Activated naive CD4-positive, alpha-beta T cell (primary cell): ENCODE measurements at places on chromosomes 1 and 21.

DNA sequence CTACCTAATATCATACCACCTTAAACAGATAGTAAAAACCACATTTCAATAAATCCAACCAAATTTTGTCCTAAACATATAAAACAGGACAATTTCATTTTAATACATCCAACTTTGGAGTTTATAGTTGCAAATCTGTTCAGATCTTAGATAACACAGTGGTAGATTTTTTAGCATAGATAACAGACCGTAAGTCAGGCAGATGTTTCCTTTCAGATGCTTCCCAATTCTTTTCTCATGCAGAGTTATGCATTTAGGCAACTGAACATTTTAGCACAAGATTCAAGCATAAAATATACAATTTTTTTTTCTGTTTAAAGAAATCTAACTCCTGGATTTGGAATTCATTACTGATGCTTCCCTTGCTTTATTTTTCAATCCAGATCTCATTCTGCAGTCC lies 156.5 kb upstream of the ZNHIT6 start:
- DNase-seq: no peak

DNA sequence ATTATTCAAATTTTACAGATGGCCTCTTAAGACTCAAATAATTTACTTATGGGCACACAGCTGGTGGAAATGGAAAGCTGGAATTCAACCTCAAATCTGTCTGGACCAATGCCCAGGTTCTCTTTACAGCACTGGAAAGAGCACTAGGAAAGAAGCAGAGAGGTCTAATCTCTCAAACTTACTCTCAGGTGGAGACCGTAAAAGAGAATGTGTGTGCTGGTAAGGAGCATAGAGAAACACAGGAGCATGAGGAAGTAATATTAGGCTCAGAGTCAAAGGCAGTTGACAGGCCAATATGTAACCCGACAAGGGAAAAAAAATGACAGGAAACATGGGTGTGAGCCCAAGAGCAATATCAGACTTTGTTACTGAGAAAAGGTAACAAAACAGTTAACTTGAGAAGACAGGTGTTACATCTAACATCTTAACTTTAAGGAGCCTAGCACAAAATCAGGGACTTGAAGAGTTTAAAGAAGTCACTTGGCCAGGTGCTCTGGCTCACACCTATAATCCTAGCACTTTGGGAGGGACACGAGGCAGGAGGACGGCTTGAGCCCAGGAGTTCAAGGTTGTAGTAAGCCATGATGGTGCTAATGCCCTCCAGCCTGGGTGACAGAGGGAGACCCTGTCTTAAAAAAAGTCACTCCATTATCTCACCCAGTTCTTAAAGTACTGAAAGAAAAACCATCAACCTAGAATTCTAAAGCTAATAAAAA lies 20.7 kb downstream of the PPP1R15B start:
- no peak for DNase-seq

GRCh38 chr1:212186427-212187207 lies 98.6 kb upstream of the PPP2R5A start:
- DNase-seq: no peak

GRCh38 chr1:231603598-231604275 lies 22.9 kb upstream of the DISC1 start:
- no peak for DNase-seq

- DNase-seq: no peak
Measured at GRCh38 chr21:32525282-32525681, 60.0 kb downstream of the TCP10L start.
